ENCODE measurements at places on chromosomes 3 and 15. TPM values are rescaled to one million over a fixed set of nuclear protein-coding genes. Genes with fewer than 3 reads are reported as not detected.

Gene PIK3R4
- total RNA-seq: 29.3 TPM

Gene CADPS
- total RNA-seq: 1.9 TPM

Gene NXPE3
- 16.4 TPM for total RNA-seq

Gene ITPKA
- 44.2 TPM for total RNA-seq

Gene NFKBIZ
- 18.8 TPM for total RNA-seq

Gene TMEM207
- not detected for total RNA-seq

Gene GOLGA6A
- total RNA-seq: 6.9 TPM

Gene TUSC7
- total RNA-seq: not detected

Gene TNNC1
- 0.26 TPM for total RNA-seq

Gene PGBD4
- 1.4 TPM for total RNA-seq

Gene GRM2
- 0.24 TPM for total RNA-seq

Gene CCDC191
- 0.65 TPM for total RNA-seq

Gene P2RY13
- total RNA-seq: not detected

Gene HRH1
- 9.7 TPM for total RNA-seq

Gene SEMA6D
- 21.0 TPM for total RNA-seq

Gene POPDC2
- 0.13 TPM for total RNA-seq

Gene CAV3
- total RNA-seq: not detected

Gene CCR9
- not detected for total RNA-seq

Gene LRRC2
- total RNA-seq: 2.2 TPM

Gene RTP3
- not detected for total RNA-seq

Gene CCRL2
- total RNA-seq: 0.39 TPM

Gene RNF13
- total RNA-seq: 62.0 TPM

Gene MAGEL2
- 0.52 TPM for total RNA-seq

Gene EDEM1
- total RNA-seq: 72.1 TPM

Gene DLL4
- total RNA-seq: 3.1 TPM

Gene NR2E3
- not detected for total RNA-seq

Gene CPN2
- not detected for total RNA-seq

Gene HHATL
- total RNA-seq: not detected
